ENCODE measurements at places on chromosomes 2 and 18.

GRCh38 chr2:46025081-46025480 lies 272.1 kb upstream of the EPAS1 start:
- no peak for DNase-seq

GRCh38 chr18:79104137-79104536 lies 34.9 kb downstream of the ATP9B start:
- no peak for DNase-seq

GRCh38 chr2:112121682-112122254 lies 16.4 kb upstream of the FBLN7 start:
- DNase-seq = no peak

GRCh38 chr18:42549596-42549995 lies 565.9 kb downstream of the RIT2 start:
- no peak for DNase-seq

GRCh38 chr2:67631483-67631882 lies 234.3 kb downstream of the ETAA1 start:
- DNase-seq = no peak

DNA sequence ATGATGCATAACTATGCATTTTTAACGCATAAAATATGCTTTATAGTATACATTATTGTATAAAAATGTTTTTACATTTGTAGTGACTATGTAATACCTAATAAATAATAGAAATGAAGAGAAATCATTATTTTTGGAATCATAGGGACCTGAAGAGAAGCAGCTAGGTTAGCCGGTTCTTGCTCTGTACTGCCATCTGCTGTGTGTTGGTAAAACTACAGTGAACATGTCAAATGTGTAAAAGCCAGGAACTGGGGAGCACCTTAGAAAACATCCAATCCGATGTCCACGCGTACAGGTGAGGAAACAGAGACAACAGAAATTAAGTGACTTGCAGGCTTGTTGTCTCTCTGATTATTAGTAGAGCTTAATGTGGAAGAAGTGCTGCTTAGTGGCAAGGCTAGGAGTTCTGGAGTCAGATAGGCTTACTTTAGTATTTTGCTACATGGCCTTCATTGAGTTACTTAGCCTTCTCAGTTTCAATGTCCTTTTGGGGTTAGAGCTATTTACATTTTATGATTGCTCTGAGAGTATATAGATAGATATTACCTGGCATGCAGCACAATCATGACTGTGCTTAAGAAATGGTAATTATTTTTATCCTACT lies 386.5 kb downstream of the DLGAP1 start:
- DNase-seq = no peak

- no peak for DNase-seq
Observed at GRCh38 chr18:59085797-59086196, 53.9 kb upstream of the SEC11C start.

DNA sequence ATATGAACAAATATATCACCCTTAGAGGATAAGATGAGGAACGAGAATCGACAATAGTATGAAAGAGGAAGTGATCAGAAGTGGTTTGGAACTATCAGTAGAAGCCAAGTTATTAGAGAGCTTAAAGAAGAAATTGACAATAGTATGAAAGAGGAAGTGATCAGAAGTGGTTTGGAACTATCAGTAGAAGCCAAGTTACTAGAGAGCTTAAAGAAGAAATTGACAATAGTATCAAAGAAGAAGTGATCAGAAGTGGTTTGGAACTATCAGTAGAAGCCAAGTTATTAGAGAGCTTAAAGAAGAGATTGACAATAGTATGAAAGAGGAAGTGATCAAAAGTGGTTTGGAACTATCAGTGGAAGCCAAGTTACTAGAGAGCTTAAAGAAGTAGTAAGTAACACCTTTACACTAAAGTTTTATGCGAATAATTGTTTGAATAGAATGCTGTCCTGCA lies 175.5 kb downstream of the ZNF407 start:
- no peak for DNase-seq

All from PC-9 (cell line).